Calu3 (cell line): ENCODE measurements at places on chromosomes 3 and 15. TPM values are rescaled to one million over a fixed set of nuclear protein-coding genes. Genes with fewer than 3 reads are reported as not detected.

GRCh38 chr15:73156431-73157191, 104.3 kb downstream of the NEO1 start:
- no peak for DNase-seq

DNA sequence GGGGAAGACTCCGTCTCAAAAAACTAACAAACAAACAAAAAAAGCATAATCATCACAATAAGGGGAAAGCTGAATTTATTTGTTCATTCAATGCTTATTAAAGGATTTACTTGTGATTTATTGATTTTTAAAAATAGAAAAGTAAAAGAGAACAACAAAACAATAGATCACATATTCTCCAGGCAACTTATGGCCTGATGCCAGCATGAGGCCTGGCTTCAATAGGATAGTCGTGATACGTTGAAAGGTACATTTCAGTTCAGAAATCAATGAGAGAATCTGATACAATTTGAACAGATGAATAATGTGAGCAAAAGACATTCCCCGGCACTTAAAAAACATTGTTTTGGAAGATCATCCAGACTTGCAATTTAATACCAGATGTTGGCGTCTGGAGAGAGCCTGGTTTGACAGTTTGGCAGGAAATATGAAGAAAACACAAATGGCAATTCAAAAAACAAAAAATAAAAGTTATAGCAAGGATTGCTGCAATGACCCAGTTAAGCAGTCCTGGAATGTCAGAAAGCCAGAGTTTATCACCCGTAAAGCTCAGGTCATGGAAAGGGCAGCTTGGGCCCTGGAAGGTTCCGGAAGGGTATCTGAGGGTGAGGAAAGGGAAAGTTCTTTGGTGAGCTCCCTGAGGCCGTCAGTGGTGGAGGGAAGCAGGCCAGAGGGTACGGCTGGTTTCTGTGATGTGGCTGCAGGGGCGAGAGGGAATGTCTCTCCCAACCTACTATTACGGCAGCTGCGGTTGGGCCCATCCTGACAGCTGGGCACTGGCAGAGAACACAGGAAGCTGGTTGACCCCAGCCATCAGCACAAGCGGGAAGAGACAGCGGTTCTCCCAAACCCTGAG, 230.2 kb upstream of the HES1 start:
- no peak for DNase-seq

- peak; percentile 37 for DNase-seq
Observed at GRCh38 chr3:65548848-65549625, 489.7 kb downstream of the MAGI1 start.

DNA sequence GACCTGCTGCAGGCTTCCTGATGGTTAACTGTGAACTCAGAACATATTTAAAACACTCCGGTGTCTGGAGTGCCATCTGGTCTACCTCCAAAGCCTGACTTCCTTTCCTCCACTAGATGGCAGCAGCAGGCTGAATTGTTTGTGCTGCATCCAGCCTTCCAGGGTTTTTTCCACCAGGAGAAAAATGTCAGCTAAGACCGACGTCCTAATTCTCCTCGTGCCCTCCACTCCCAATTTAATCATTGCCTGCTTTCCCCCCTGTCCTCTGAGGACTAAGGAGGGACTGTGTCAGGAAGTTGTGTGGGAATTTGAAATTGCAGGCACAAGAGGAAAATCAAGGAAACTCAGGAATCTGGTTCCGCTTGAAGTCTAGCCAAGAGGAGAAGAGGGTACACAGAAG, 165.2 kb upstream of the UMPS start:
- peak; percentile 82 for DNase-seq

DNA sequence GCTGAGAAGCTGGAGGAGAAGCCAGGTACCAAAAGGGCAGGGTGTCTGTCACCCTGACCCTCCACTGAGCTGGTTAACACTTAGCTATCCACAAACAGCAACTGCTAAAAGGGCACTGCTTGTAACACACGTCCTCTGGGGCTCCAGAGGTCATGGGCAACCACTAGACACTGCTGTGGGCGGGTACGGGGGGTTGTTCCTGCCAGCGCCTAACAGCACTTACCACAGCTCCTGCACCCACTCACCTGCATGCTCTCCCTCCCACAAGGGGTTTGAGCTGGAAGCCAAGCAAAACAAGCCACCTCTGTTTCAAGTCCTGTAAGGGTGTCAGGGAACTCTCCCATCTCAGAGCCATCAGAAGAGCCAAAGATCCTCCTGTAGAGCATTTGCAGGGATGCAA, 407.6 kb downstream of the MFSD1 start:
- no peak for DNase-seq

GRCh38 chr15:38961931-38962330, 397.3 kb upstream of the RASGRP1 start:
- DNase-seq, result no peak

DNA sequence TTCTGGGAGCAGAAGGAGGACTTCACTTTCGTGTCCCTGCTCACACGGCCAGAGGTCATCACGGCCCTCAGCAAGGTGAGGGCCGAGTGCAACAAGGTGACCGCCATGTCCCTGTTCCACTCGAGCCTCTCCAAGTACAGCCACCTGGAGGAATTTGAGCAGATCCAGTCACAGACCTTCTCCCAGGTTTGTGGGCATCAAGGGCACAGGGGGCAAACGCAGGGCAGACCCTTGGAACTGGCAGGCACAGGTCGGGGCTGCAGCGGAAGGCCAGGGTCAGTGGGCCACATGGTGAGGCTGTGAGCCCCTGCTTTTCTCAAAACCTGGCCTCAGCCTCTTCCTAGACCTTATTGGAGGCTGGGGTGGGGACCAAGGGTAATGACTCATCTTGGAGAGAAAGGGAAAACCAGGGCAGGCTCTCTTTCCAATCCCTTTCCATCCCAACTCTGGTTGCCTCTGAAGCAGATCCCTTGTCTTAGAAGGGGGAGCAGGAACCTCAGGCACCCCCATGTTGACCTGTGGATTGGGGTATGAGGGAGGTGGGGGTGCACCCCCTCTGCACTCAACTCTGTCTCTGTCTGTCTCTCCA, 29.5 kb downstream of the DNAH1 start:
- DNase-seq, result no peak

DNA sequence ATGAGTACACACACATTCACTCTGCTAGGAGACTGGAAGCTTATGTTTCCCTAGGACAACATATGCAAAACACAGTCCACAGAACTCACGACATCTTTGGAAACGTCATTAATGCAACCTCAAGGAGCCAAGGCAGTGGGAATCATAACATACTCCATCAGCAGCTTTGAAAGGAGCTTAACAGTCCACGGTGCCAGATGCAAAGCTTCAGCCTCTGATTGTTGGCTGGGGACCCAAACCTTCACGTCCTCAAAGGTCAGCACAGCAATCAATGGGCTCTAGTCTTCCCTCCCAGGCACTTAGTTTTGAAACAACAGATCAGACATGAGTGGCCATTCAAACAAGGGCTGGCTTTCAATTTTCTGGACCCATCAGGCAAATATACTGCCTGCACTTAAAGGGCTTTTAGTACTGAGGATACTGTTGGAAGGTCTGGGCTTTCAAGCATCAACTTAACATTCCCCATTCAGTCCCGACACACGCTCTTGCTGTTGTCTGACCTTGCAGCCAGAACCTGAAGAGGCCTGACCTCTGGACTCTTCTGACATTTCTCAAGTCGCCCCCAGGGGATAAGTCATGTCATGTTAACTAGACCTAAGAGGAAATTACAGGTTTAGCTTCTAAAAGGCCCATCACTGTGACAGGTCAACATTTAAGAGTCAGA, 223.0 kb downstream of the PDZRN3 start:
- no peak for DNase-seq

DNA sequence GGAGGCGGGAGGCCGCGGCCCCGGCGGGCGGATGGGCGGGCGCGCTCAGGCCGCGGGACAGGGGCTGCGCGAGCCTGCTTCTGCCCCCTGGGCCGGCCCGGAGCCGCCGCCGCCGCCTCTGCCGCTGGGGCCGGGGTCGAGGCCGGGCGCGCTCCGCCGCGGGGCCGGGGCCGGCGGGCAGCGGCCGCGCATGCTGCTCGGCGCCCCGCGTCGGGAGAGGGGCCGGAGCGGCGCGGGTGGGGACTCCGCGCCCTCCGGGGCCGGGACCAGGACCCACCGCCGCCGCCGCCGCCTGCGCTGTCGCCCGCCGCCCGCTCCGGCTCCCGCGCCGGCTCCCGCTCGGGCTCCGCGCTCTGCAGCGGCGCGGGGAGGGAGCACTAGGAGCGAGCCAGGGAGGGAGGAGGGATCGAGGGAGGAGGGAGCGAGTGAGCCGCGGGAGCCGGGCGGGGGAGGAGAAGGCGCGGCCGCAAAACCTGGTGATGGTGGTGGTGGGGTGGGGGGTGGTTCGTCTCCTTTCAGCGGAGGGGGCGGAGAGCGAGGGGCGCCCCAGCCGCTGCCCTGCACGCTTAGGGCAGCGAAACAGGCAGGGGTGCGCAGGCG, at the start of gene LINGO1:
Gene LINGO1 (minus strand): TSS at position 379 of the 600 bp plus-strand sequence. CDS start 597 bp downstream, outside the sequence.
- peak; percentile 24 for DNase-seq

GRCh38 chr3:144810160-144810559, 838.5 kb downstream of the DIPK2A start:
- DNase-seq, result no peak

DNA sequence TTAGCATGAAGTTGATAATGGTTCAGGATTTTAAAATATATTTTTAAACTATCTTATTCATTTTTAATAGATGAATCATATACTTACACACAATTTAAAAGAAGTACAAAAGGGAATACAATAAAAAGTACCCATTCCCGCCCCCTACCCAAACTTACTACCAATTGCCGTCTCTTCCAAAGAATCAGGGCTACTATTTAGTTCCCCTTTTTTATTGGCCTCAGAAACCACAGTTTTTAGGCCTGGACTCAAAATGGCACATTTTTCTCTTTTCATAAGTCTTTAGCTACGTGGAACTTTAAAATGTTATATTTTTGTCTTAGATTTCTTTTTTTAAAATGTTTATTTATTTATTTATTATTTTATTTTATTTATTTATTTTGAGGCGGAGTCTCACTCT, 18.0 kb downstream of the LRRK1 start:
- DNase-seq, result no peak

- no peak for DNase-seq
Observed at GRCh38 chr15:26773067-26773877, 406 bp upstream of the GABRB3 start.

DNA sequence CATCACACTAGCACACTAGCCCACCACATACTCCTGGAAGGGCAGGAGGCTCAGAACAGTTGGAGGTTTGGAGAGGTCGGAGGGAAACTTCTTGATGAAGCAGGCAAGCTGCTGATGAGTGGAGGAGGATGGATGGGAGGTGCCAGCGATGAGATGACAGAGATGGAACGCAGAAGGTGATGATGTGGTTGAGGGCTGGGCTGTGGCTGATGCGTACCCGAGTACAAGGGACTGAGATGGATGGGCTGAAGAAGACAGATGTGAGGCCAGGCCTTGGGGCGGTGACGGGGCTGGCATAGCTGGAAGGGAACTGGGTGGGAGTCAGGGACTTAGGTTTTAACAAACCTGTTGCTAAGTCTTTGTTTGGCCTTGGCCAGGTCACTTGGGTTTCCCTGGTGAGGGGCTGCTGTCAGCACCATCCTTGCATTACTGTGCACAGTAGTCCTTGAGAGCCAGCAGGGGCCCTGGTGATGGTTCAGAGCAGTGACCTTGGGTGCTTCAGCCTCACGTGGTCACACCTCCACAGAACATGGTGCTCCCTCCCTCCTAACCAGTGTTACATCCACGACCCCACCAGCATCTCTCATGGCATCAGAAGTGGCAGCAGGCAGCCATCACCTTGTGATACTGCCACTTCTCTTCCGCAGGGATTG, 164.5 kb downstream of the SLCO3A1 start:
- DNase-seq, result no peak

The ALDH1L1 gene
- 4.4 and 11.2 TPM in 2 replicates for total RNA-seq

The IMPG2 gene
- 0.50 and 0.78 TPM in 2 replicates for total RNA-seq

The MYO5C gene
- 48.1 and 48.4 TPM in 2 replicates for total RNA-seq

The NXPE3 gene
- 3.0 and 3.1 TPM in 2 replicates for total RNA-seq

The EBLN2 gene
- 6.1 and 8.4 TPM in 2 replicates for total RNA-seq

The REC114 gene
- not detected in 2 replicates for total RNA-seq

The THRB gene
- total RNA-seq, result 13.5 and 15.5 TPM in 2 replicates

The GABRR3 gene
- not detected in 2 replicates for total RNA-seq

The MESP1 gene
- total RNA-seq, result 5.3 and 5.9 TPM in 2 replicates

The KBTBD13 gene
- total RNA-seq, result not detected in 2 replicates

The TMEM115 gene
- 29.3 and 29.4 TPM in 2 replicates for total RNA-seq

The ZCWPW2 gene
- total RNA-seq, result 0.42 TPM in 1 of 2 replicates, not detected in the other

The SMCO1 gene
- not detected in 2 replicates for total RNA-seq
